Cerebellum (tissue), 4 donors: ENCODE measurements at places on chromosomes 11 and 22. TPM values are rescaled to one million over a fixed set of nuclear protein-coding genes. Genes with fewer than 3 reads are reported as not detected.
A peak's percentile ranks its signal among the peaks of the same experiment; 100 is the strongest.

The NLRP14 gene
- total RNA-seq, result 1.6 TPM

The UBQLN3 gene
- total RNA-seq, result 0.45 TPM

The ARHGEF12 gene
- total RNA-seq, result 212 TPM

The APOA5 gene
- not detected for total RNA-seq

The WBP2NL gene
- total RNA-seq, result 8.3 TPM

The SERPIND1 gene
- 3.2 TPM for total RNA-seq

The RFPL3 gene
- not detected for total RNA-seq

GRCh38 chr11:6608726-6609501 lies 3.1 kb downstream of the TAF10 start:
- DNase-seq, result no peak

GRCh38 chr22:22929381-22930221 lies 42.0 kb downstream of the IGLL5 start:
- DNase-seq, result no peak

DNA sequence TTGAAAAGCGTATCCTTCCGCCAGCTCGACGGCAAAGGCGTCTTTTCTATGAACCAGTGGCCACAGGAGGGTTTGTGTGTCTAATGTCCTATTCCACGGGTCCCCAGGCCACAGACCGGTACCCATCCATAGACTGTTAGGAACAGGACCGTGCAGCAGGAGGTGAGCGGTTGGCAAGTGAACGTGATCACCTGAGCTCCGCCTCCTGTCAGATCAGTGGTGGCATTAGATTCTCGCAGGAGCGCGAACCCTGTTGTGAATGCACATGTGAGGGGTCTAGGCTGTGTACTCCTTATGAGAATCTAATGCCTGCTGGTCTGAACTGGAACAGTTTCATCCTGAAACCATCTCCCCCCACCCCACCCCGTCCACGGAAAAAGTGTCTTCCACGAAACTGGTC lies 62.7 kb upstream of the KCNQ1OT1 start:
- DNase-seq, result no peak

DNA sequence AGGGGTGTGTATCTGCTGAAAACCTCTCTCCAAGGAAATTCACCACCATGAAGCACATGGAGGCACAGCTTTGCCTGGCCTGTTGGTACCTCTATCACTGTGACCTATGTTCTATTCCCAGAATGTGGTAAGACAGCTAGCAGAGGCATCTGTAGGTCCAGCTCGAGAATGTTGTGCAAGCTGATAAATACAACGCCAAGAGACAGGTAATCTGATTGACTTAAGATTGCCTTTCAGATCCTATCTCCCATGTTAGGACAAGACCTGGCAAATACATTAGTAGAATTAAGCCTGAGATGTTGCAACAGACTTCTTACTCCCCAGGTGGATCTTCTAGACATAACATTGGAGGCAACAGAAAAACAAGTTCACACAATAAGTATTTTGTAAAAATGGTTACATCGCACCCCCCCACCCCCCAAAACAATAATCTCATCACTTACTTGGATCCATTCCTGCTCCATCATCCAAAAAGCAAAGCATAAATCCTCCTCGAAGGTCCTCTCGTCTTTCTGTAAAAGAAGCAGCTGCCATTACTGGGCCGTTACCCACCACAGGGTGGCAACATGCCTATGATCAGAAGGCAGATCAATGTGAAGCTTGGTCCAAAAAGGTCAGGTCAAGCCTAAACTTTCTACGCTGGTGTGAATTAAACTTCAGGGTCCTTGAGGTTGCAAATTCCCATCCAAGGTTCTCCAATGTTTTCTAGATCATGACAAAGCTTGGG lies 18.5 kb downstream of the MORC2 start:
- no peak for DNase-seq

DNA sequence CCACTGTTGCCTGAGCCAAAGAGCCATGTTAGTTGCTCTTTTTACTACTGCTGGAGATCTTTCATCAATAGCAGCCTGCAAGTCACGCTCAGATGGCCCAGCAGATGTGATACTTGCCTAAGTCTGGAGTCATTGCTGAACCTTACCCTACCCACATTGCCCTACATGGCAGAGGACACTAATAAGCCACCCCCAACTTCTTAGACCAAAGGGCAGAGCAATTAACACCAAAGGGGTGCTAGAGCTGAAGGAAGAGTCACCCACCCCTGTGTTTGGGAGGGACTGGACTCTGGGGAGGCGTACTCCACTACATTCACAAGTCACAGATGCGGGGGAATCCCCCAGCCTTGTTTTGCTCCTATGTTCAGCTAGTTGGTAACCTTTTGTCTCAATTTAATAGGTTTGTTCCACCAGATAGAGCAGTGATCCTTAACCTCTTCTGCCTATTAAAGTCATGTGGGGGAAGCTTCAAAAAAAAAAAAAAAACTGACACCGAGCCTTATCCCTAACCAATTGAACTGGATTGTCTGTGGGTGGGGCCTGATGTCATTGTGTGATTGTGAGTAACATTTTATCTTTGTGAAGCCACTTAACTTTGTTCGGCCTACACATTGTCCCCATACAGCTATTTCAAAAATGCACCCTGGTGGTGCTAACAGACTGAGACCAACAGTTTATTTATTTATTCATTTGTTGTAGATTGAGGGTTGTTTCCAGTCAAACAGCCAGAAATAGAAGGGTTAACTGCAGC lies 13.1 kb downstream of the ADM start:
- no peak for DNase-seq

DNA sequence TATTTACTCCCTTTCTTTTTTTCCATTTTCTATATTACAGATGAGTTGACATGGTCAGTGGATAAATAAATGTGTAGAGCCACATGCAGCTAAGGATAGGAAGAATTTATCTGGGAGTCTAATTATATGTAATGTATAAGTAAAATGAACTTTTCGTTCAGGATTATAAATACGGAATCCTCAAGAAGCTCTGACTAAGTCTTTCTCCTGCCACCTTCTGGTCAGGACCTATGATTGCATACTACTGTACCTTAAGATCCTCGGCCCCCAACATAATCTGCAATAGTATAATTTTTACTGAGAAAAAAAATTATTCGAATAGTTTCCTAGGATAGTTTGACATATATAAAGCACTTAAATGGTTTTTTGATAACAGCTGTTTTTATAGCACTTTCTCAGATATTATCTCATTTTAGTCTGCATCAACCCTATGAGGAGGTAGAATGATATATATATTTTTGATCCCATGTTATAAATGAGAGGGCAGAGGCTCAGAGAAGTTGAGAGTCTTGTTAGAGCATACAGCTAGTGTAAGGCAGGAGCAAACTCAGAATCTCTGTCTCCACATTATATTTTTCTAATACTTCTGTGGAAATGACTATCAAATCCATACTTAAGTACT lies 36.1 kb downstream of the CCDC90B start:
- DNase-seq, result peak; percentile 45

DNA sequence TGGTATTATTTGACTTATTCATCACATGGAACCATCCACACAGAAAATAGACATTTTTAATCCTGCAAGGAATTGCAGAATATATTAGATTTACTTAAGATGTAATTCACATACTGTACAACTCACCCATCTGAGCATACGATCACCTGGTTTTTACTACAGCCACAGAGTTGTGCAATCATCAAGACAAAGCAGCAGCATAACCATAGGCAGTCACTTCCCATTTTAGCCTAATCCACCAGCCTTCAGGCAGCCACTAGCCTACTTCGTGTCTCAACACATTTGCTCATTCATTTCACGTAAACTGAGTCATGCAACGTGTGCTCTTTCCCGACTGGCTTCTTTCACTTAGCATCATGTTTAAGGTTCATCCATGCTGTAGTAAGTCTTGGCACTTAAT lies 23.0 kb downstream of the PIWIL3 start:
- DNase-seq, result no peak

DNA sequence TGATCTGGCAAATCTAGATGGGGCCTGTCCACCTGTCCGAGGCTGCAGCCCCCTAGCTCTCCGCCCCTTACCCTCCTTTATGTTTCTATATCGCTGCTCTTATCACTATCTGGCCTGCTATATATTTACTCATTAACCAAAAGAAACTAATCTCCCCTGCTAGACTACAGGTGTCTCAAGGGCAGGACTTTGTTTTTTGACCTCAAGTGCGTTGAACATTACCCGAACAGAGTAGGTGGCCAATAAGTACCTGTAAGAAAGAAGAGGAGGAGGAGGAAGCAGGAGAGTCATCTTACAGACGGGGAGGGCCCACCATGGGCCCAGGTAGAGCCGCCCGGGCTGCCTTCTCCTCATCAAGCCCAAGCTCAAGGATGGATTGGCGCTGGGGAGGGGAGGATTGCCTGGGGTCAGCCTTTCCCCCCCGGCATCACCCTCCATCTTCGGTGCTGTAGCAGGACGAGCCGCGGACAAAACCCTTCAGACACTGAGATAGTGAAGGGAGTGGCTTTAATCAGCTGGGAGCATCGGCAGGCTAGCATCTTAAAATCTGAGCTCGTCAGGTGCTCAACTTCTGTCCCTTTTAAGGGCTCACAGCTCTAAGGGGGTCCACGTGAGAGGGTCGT lies 1.2 kb upstream of the P2RY6 start:
- DNase-seq, result no peak
